Fibroblast of pulmonary artery (primary cell): ENCODE measurements at places on chromosomes 4 and X.

- no peak for DNase-seq
Observed at GRCh38 chr4:109942292-109942926, 29.7 kb downstream of the EGF start.

DNA sequence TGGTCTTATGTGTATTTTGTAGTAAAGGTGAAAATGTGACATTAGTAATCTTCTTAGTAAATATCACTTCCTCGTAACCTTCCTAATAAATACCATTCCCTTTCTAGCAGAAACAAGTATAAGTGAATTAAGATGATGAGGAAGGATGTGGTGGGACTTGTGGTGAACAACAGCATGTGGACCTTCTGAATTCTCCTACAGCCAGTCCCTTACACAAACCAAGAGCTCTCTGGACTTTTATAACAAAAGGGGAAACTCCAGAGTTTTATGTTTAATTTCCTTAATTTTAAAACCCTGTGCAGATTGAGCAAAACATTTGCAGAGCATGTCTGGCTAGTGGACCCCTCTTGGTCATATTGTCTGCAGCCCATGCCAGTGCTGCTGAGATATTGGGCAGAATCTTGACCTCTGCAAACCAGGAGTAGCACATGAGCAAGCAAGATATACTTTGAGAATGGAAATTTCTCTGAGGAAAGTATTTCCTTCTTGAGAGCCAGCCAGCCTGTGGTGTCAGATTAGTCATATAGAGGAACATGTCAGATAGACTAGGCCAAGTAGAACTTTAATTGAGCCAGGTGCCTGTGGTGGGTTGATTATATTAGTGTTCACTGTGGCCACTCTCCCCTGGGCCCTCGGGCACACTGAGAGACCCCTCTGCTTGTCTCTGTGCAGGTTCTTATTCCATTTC, 328.2 kb downstream of the DKK2 start:
- peak; percentile 22 for DNase-seq

DNA sequence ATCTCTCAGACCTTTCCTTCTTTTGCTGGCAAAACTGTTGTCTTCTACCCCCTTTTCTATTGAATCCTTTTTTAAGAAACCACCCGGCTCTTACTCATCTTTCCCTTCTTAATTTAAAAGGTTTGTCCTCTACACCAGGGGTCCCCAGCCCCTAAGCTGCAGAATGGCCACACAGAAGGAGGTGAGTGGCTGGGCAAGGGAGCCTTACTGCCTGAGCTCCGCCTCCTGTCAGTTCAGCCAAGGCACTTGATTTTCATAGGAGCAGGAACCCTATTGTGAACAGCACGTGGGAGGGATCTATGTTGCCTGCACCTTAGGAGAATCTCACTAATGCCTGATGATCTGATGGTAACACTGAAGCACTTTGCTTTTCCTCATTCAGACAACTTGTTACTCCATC, 726.3 kb upstream of the INTU start:
- no peak for DNase-seq

DNA sequence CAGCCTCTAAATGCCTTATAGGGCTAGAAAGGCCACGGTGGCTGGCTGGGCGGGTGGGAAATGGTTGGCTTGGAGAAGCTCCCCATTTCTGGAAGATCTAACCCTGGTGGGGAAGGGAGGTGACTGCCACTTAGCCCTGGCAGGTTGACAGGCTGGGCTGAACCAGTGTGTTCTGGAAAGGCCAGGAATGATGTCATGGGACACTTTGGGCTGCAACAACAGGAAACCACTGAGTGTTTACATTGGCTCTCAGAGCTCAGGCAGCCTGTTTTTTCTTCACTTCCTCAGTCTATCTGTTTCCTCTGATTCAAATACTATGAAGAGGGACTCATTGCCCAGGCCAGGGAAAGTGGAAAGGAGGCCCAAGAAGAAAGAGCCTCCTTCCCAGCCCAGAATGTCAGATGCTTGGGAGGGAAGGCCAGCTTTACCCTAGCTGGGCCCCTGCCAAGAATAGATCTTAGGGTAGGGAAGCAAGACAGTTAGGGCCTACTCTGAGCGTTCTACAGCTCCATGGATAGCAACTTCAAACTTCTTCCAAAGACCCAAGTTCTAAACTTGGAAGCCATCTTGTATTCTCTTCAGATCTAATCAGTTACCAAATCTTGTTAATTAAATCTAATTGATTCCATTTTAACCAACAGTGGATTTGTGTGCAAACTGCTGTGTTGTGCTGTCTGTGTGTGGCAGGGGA, 65.8 kb upstream of the MSN start:
- peak; percentile 96 for DNase-seq

GRCh38 chr4:163967263-163967662, 472.8 kb downstream of the TMA16 start:
- DNase-seq: no peak

GRCh38 chr4:10981576-10981975, 297.0 kb upstream of the CLNK start:
- DNase-seq: no peak

GRCh38 chr4:101417046-101417445, 69.7 kb upstream of the PPP3CA start:
- DNase-seq: no peak

DNA sequence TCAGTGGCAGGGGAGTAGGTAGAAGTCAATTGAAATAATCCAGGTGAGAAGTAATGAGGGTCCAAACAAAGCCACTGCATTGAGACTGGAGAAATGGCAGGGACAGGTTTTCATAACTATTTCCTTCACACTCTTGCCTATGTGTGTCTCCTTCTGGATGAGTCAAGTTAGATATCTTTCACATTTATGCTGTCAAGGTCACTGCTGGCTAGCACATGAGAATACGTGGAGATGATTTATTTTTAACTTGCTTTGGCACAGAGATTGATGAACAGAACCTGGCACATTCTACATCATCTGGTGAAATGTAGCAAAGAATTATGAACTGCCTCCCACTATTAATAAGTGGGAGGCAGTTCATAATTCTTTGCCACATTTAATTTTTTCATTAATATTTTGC, 66.7 kb upstream of the BOD1L1 start:
- no peak for DNase-seq

GRCh38 chrX:51891821-51892551, 1.4 kb upstream of the MAGED1 start:
- DNase-seq: peak; percentile 57

DNA sequence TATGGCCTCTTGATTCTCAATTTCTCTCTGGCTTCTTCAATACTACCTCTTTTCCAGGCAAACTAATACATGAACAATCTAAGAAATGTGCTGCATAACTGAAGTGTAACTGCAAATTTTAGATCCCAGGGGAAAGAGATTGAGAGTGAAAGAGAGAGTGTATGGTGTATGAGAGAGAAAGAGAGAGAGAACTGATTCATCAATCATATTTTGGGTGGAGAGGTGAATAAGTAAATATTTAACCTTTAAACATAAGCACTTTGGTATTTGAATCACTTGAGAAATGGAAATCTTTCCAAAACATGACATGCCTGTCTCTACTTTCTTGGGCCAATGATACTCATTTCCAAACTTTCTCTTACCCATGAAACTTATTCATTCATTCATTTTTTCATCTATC, 147.2 kb upstream of the DIPK2B start:
- no peak for DNase-seq

DNA sequence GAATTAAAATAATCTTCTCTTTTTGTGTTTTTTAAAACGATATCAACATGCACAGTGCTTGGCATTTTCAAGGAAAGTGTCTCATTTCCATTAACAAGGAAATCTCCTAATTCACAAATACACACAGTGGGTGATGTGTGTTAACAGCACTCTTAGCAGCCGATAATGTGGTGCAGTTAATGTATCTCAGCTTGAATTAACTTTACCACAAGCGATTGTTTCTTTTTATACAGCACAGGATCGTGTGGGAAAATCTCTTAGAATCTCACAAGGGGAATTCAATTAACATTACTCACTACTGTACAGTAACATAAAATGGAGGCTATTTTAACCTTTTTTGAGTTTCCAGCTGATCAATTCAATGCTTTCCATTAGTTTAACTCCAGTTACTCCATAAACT, 1841.9 kb downstream of the STIM2 start:
- no peak for DNase-seq

- no peak for DNase-seq
Observed at GRCh38 chr4:15400226-15400625, 27.6 kb upstream of the C1QTNF7 start.

- peak; percentile 16 for DNase-seq
Observed at GRCh38 chr4:119506806-119507205, 121.8 kb downstream of the PDE5A start.

DNA sequence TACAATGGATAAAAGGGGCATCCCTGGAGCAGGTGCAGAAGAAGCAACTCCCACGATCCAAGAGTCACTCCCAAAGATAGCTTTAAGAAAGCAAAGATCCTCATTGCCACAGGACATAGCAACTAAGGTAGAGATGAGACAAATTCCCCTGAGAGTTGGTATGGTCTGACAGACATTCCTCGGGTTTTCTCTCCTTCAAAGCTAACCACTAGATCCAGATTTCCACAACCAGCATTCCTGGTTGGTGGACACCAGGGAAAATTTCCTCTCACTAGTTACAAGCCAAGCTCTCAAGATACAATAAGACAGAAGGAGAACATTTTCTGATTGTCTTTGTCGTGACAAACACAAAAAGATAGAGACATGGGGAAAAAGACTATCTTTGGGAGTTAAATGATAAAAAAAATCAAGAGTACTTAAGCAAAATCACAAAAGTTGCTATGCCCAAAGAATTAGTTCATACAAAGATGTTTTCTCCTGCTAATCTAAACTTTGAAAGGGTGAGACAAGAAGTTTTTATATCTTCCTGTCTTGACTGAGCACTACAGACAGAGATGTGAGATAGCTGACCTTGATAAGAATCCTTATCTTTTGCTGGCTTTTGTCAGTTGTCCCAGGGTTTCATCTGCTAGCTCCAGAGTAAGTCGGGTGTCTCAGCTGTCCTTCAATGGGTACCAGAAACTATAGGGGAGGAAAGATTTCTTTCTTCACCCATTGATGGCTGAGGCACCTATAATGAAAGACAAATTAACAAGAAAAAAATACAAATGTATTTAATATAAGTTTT, 200.5 kb downstream of the CENPC start:
- DNase-seq: no peak

GRCh38 chr4:154720123-154720522, 23.7 kb upstream of the LRAT start:
- DNase-seq: no peak

DNA sequence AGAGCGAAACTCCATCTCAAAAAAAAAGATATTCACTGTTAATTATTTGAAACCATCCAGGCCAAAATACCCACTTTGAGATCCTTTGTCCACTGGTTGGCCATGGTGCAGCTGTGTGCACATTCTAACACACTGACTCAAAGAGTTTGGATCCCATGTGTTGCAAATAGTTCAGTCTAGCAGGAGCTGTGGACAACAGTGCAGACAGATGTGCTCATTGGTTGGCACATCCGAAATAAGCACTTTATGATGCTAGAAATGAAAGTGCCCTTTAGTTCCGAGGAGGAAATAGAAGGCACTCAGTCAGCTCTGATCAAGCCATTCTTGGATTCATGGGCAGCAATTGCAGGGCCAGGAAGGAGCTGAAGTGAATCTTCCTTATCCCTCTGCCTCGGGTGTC, 63.0 kb upstream of the TMEM150C start:
- DNase-seq: no peak

DNA sequence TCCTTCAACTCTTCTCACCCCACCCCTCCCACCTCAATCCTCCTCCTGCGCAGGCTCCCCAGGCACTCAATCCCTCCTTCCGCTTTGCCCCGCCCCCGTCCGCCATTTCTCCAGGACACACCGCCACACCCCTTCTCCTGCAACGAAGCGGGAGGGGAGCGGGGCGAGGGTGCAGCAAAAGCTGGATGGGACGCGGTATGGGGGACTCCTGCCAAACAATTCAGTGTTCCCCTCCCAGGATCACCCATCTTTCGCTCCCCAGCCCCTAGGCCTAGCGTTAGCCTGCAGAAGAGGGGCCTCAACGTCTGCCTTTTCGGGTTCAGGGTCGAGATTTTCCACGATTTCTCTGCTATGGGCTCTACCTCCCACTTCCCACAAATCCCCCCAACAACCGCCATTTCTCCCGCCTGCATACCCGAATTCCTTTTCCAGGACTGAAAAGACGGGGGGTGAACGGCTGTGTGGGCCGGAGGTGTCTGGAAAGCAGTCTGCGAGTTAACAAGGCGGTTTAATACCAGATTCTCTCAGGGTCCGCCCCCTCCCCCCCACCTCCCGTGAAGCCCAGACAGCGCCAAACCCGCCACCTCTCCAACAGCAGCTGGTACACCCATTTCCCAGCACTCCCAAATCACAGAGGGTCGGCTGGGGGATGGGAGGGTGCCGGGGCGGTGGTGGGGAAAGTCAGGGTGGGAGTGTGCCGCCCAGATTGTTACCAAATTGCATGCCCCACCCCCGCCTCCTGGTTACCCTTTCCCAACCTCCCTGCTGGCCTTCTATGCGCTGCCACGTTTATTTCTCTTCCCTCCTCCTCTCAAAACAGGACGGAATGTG, 774 bp downstream of the ARMCX2 start:
- peak; percentile 47 for DNase-seq

DNA sequence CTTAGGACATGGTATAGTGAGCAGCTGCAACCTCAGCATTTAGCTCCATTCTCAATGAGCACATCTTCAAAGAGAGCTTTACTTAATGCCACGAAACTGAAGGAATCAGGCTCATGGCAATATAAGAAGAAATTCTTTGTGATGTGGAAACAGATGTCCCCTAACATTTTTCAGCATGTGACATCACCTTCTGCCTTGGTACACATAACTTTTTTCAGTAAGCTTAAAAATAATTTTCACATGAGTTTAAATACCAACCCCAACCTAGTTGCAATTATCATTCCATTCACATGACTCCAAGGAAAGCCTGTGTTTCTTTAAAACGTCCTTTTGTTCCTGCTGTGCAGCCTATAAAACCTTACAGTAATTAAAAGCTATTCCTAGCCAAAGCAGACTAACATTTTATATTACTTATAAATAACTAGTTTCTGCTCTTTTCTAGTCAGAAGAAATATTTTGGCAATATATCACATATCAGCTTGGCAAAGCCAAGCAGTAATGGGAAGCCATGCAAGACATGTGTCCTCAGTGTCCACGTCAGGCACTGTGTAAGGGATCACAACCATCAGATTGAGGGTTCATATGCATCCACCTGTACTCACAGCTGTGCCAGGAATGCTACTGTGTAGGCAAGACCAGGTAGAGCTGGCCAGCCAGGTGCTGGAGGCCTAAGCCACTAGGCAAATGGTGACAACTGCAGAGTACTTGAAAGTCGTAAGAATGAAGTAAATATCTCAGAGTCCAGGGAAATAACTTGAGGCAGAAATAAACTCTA, 466.6 kb downstream of the INPP4B start:
- peak; percentile 77 for DNase-seq
